ENCODE measurements at places on chromosomes 5 and 9.
A peak's percentile ranks its signal among the peaks of the same experiment; 100 is the strongest.

DNA sequence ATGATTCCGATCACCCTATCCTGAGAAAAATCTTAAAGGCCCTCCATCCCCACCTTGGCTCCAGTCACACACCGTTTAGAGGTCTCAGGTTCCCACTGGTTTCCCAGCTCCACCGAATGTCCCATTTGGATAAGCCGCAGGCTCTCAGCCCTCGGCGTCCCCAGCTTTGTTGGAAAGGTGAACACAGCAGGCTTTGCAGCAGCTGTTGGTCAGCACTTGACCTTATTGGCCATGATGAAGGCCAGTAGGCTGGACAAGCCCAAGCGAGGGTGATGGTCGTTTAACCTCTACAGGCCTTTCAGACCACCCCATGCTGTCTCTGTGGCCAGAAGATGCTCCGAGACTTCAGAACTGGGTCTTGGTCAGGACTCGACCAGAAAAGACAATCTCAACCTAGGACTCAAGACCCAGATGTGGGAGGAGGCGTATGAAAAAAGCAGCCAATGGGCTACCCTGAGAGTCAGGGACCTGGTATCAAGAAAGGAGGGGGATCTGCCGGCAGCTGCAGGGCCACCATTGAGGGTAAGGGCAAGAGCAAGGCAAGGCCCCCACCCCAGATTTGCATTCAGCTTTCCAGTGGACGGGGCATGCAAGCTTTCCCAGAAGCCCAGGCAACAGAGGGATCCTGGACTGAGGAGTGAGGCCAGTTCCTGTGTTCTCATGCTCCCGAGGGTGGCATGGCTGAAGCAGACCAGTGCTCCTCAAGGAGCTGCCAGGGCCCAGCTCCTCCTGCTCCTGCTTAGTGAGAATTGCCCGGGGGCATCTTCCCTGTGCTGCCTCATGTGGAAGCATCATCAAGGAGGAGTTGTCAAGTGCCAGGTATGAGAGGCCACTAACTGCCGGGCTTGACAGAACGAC, 13.4 kb downstream of the UBE2QL1 start:
- no peak for DNase-seq

- no peak for DNase-seq
These were observed 72.5 kb downstream of the SPIN1 start for GRCh38 chr9:88460587-88461332.

GRCh38 chr9:37951671-37952449, 47.9 kb upstream of the SLC25A51 start:
- no peak for DNase-seq

DNA sequence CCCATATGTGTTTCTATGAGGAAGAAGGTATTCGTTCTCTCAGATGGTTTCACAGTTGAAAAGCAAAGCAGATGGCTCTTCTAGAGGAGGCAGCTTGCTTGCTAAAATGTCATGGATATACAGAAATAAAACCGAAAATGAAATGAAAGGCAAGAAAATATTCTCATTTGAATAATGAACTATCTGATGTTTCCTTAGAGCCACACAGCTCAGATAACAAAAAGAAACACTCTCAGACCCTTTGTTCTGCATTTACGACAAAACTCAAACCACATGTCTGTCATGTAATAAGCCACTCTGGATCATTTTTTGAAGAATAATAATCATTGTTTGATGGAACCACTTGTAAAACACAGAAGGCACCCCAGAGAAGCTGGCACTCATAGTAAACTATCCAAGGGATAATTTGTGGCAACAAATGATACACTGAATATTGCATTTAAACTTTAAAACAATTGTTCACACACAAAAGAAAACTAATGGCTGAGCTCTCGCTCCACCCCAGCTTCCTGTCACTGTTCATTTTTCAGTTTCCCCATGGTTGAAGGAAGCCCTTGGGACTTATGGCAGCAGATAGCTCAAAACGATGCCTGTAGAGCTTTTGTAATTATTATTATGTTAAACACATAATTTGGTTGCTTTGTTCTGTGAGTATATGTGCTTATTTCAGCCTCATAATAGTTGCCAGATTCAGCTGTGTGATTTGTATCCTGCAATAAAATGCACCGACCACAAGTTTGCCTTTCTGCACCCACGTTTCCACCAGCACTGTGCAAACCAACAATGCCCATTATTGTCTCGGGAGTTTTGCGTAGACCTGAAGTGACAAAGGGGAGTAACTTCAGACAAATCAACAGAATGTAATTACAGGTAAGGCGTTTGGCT, 256.0 kb downstream of the TMEM167A start:
- DNase-seq = no peak

DNA sequence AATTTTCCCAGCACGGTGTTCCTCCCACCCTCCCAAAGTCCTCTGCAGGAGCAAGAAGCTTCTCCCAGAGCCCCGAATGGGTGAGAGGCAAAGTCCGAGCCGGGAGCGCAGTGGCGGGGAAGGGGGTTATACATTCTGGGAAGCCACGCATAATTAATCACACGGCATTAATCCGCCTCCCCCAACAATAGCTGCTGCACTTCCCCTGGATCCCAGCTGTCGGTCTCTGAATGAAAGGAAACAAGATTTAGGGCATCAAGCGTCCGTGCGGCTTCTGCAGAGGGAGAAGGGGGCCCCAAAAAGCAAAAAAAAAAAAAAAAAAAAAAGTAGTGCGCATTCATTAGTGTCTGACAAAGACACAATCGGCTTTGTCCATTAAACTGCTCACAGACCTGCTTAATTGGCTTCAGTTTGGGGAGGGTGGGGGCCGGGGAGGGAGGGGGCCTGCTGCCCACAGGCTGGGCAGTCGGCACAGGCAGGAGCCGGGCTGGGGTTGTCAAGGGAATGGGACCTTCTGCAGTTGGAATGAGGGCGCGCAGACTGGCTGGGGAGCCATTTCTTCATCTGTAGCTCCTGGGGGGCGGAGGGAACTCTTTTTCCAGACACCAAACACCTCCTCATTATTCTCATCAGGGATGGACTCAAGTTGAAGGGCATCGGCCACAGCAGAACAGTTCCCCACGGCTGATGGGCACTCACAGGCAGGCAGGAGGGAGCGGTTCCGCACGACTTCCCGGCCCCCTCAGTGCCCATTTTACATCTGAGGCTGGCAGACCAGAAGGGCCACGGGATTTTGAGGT, 3.4 kb downstream of the NOTCH1 start:
- DNase-seq = no peak

- no peak for DNase-seq
These were observed 41.0 kb upstream of the SLC12A7 start for GRCh38 chr5:1152771-1153282.

DNA sequence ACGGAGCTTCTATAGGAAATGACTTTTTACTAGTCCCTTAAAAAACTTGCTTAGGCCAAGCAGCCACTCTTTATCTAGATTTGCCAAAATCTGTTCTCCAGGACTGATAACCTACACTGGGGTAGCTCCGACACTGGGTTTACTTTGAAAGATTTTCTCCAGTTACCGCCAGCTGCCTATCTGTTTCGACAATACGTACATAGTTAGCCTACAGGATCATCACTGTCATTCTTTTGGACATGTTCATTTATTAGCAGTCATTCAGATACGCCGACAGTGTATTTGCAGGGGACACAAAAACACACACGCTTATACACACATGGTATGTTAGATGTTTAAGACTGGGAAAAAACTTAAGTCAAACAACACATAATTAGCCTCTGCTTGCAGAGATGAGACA, 225.7 kb downstream of the DCP2 start:
- DNase-seq = no peak

- DNase-seq = no peak
These were observed 296.5 kb downstream of the ARHGAP26 start for GRCh38 chr5:143066556-143067281.

- no peak for DNase-seq
These were observed 50.8 kb upstream of the GABRP start for GRCh38 chr5:170732685-170733084.

GRCh38 chr5:77003246-77003645, 27.0 kb upstream of the AGGF1 start:
- no peak for DNase-seq

DNA sequence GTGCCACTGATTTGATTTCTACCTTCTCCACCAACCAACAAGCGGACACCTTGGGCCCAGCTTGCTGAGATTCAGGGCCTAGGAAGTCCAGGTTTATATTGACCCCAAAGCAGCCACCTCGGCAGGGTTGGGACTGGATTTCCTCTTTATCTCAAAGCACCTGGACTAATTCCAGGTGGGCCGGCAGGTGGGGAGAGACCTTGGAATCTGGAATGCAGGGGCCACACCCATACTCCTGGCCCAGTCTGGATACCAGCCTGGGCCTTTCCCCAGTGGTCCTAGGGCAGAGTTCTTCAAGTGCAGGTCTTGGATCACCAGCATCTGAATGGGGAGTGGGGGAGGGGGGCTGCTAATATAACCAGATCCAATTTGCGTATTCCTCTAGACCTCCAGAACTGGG, 93.1 kb downstream of the PCDH1 start:
- no peak for DNase-seq

GRCh38 chr5:10201223-10201868, 48.3 kb downstream of the ATPSCKMT start:
- no peak for DNase-seq

DNA sequence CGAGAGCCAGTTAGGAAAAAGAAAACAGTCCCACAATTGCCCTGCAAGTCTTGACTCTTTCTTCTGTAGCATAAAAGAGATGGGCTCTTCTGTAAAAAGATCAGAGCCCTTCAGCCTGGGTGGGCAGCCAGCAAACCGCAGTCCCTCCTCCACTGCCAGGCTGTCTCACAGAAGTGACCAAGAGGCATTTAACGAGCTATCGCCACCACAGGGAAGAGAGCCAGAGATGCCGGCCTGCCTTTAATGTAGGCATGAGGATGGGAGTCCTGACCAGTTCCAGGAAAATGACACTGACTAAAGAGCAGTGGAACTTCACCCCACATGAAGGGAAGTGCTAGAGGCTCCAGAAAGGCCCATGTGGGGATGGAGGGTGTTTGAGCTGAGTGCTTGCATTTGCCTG, 264.6 kb downstream of the NDUFS4 start:
- DNase-seq = no peak

DNA sequence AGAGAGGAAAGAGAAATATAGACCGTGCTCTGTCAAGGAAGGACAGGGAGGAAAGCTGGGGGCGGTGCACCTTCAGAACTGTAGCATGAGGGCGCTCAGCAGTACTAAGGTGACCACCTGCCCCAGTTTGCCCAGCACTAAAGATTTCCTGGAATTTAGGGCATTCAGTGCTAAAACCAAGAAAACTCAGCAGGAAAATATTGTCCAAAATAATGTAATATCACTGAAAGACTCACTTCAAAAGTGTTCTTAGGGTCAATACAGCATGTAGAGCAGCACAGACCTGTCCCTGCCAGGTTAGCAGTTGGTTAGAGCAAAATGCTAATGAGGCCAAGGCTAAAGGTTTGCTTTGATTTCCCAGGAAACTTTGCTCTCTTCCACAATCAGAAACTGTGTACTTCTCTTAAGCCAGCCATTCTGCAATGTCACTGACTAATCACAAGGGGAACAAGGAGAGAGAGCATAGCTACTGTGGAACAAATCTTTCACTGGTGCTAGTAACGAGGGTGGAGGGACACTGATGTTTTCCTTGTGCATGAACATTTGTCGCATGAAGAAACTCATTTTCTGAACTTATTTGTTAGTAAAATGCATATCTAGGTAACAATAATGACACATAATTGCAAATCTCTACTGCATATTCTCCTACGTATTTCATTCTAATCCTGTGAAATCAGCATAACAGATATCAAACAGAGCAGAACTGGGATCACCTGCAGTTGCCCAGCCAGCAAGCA, 53.0 kb upstream of the GRAMD2B start:
- no peak for DNase-seq

GRCh38 chr5:124602925-124603650, 143.4 kb downstream of the ZNF608 start:
- DNase-seq = no peak

- DNase-seq = peak; percentile 35
These were observed 12.0 kb upstream of the C9 start for GRCh38 chr5:39376293-39376714.

DNA sequence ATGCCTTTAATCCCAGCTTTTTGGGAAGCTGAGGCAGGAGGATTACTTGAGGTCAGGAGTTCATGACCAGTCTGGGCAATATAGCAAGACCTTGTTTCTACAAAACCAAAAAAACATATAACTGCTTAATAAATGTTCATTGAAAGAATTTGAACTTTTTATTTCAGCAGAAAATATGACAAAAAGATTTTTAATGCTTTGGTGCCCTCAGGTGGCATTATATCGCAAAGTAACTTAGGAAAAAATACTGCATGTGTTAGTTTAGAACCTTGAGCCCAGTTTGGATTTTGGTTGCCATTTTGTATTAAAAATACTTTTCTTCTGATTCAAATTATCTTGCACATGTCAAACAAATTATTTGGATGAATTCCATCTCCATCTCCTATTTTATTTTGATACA, 103.2 kb downstream of the GPBP1 start:
- DNase-seq = no peak

DNA sequence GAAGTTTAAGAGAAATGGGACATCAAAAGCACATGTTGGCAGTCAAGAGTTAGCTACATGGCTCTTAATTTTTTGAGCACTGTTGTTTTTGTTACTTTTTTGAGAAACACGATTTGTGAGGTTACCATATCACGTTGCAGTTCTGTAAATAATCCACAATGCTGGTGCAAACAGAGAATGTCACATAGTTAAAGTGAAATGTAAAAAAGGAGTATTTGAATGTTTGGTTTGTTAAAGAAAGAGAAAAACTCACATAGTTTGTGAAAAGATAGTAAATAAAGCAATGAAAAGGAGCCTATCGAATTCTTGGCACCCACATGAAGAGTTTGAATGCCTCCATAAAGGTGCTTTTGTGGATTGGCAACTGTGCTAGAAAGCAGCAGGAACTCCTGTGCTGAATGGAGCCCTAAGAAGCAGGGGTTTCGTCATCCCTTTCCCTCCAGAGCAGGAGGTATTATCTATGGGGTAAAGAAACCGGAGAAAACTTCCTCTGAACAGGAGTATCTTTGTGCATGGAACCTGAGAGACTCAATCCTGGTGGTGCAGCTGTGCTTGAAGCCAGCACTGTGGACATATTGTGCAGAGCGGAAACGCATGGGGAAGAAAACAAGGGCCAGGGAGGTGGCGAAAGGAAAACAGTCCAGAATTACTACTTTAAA, 148.5 kb upstream of the OTULINL start:
- DNase-seq = no peak
